ENCODE measurements at places on chromosomes 2 and 18.
A peak's percentile ranks its signal among the peaks of the same experiment; 100 is the strongest.

GRCh38 chr2:219500135-219500534, 1.4 kb downstream of the GMPPA start:
- DNase-seq: peak; percentile 25

DNA sequence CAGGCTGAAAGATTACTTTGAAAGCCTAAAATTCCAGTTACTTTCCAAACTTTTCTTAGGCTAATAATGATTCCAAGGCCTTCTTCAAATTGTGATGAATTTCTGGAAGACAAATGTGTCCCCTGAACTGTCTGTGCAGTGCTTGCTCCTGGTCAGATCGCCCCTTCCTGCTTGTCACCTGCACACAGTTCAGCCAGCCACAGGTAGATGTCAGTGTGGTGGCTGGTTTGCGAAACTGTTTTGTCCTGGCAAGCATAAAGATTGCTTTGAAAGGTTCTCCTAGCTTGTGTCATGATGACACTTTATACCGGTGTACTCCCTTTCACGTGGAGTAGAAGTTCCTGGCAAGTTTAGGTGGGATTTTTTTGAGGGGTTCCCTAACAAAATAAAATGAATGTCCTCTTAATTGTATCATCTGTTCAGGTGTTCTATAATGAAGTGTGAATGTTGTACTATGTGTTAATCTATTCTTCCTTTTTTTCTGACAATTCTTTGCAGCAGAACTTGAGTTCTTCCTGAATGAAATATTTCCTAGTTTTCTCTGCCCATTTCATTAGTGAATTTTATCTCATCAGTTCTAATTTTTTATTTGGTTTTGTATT, 298.8 kb downstream of the ZNF407 start:
- peak; percentile 10 for DNase-seq

DNA sequence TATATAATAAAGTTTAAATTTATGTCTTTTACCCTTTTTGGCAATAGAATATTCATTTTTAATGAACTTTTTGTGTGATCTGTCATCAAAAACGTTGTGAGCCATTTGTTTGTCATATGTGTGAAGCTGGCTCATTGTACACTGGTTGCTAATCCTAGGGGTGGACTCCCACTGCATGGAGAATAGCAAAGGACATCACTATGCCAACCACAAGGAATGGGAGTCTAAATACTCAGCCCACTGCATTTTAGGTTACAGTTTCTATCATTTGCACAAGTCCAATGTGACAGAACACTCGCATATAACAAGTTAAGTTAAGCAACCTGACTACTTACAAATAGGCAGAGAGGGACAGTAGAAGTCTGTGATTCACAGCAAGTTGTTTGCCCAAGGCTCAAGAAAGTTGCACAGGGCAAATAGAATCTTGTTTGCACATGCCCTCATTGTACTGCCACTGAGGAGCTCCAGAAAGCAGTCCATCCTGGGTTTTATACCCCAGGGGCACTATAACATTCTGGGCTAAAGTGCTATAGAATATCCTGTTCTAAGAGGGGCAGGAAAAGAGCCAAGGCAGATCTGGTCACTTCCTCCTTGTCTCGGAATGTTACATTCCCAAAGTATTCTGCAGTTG, 545.9 kb upstream of the GCFC2 start:
- no peak for DNase-seq

GRCh38 chr2:24779116-24779515, 14.1 kb downstream of the PTRHD1 start:
- DNase-seq: no peak

DNA sequence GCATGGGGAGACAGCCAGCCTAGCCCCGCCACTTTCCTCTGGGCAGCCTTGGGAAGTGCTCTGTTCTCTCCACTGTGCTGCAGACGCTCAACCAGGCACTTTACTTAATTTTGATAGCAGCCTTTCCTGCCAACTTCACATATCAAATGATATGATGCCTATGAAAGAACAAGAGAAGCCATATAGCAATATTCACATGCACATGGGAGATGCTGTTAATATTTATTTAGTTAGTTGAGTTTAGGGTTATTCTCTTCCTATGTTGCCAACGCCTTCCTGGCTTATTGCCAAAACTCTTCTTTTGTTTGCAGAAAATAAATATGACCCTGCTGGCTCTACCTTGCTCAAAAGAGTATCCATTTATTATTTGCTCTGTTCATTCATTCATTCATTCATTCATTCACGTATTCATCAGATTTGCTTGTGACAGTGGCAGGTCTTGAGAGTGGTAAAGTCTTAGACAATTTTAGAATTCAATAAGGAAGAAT, 99.3 kb downstream of the GATA6 start:
- no peak for DNase-seq

DNA sequence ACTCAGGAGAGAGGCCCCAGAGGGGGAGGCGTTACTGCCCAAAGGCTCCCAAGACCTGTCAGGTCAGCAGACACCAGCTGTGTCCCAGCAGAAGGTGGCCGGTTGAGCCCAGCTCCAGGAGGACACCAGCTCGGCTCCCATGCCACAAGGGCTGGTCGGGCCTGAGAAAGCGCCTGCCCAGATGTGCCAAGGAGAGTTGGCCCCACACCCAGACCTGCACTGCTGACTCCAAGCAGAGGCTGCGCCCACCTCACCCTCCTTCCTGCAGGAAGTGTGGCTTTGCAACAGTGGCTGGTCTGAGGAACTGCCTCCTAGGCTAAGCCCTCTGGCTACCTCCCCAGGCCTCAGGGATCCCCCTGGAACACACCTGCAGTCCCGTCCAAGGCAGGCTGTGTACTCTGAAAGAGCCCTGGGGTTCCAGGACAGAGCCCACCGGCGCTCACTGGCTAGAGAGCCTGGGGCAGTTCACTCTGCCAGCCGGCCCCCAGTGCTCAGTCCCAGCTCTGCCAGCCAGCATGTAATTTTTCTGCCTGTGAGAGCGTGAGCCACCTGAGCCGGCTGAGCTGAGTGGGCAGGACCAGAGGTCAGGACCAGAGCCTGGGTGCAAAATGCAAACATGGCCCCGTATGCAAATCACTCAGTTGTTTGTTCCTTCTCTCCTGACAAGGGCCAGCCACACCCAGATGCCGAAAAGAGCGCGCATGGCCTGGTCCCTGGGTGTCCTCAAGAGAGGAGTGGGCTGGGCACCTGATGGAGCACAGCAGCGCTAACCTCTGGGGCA, 36.9 kb upstream of the PTMA start:
- DNase-seq: no peak

DNA sequence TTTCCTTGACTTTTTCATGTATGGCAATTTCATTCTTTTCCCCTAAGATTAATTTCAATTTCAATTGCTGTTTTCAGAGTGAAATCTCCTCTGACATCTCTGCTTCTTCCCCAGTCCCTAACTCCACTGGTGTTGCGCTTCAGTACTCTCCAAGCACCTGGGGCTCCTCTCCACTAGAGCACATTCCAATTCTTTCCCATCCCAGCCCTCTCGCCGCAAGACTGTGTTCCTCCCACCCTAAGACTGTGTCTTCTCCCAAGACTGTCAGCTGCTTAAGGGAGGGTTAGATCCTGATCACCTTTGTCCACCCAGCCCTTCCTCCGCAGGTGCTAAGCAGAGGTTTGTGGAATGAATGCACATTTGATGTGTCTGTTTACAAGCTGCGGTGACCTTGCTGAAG, 255.7 kb upstream of the CCDC68 start:
- DNase-seq: no peak

- DNase-seq: no peak
Observed at GRCh38 chr2:87996570-87996969, 19.8 kb downstream of the RNU2-63P start.

DNA sequence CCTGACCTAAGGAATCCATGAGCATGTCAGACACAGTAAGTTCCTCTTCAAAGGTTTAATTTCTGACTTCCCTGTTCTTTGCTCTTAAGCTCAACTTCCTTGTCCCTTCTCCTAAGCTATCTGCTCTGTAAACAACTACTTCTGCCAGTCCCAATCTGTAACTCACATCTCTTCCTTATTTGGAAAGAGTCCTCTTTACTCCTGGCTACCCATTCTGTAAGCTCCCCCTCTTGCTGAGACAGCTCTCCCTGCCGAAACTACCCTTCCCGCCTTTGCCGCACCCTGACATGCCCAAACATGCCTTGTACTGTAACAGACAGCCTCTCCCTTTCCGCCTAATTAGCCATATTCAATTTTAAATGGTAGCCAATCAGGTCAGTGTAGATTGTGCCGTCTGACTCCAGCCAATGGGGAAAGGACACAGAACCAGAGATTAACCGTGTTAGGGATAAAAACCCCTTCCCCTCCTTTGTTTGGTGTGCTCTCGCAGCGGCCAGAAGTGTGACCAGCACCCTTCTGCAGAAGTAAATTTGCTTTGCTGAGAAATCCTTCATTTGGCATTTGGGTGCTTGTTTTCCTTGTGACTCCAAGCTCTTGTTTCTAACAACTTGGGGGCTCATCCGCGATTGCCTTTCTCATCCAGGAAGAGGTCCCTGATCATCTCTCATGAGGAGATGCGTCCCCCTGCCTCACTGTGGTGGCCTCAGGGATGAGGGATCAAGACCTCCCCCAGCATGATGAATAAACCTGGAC, 49.0 kb downstream of the PIAS2 start:
- DNase-seq: no peak

GRCh38 chr2:1886405-1886992, 142.2 kb upstream of the PXDN start:
- DNase-seq: peak; percentile 77

DNA sequence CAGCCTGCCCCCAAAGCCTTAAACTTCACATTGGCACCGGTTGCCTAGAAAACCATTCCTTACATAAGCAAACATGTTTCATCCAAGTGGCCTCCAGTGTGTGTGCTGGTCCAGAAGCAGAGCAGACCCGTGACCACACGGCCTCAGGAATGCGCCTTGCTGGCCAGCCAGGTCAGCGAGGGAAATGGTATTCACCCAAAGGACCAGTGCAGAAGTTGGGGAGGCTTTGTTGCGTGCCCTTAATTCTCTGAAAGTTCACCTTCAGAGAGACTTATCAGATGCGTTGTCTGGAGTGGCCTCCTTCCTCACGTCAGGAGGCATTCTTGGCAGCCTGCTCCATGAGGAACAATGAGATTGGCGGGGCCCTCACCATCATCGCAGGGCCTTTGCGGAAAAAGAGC, 25.9 kb downstream of the NRP2 start:
- DNase-seq: peak; percentile 94

GRCh38 chr18:4831791-4832375, 365.2 kb downstream of the AKAIN1 start:
- no peak for DNase-seq

DNA sequence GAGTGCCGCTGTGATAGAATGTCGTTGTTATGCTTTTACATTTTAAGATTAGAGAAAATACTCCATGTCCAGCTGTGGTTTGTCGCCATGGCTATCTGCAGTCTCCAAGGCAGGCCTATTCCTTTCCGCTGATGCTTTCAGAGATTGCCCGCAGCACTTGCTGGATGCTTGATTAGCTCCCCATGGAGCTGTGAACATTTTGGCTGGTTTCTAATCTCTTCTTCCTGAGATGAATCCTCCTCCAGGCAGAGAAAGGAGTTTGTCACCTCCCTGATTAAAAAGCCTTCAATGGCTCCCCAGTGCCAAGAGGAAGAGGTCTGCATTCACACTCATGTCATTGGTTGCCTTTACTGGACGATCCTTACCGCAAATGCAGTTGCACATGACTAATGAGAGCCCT, 32.6 kb upstream of the LPIN1 start:
- no peak for DNase-seq

GRCh38 chr18:3665780-3666525, 216.0 kb downstream of the TGIF1 start:
- DNase-seq: peak; percentile 89

DNA sequence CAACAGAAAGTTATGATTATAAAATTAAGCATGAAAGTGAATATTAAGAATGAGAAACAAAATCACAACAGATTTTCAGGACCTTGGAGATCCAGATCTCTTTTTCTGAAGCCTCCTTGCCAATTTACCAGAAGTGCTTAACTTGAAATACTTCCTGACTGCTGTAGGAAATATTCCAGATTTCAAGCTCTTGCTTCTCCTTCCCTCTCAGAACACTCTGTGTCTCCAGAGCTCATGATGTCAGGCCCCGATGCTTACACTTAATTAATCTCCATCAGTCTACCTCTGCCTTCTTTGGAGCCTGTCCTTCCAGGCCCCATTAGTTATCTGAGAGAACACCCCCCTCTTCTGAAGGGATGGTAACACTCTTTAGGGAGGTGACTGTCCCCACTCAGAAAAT, 20.7 kb upstream of the NT5C1B start:
- no peak for DNase-seq

DNA sequence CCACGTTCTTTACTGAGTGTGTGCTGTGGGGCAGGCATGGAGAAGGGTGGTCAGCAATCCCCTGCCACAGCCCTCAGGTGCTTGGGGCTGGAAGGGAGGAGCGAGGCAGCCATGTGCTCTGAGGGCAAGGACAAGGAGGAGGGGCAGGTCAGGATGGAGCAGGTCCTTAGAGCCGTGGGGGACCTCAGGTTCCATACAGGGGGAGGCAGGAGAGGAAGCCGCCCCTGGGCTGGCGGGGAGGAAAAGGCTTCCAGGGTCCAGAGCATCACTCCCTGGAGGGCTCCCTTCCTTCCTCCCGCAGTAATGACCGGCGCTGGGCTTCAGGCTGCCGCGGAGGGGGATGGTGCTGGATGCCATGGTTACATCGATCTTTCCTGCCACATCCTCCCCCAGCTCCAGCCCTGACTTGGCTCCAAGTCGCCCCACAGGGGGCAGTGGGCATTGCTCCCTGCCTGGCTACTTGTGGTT, 6.6 kb downstream of the GAREM2 start:
- no peak for DNase-seq

- no peak for DNase-seq
Observed at GRCh38 chr2:38260469-38260868, 116.6 kb downstream of the ATL2 start.

DNA sequence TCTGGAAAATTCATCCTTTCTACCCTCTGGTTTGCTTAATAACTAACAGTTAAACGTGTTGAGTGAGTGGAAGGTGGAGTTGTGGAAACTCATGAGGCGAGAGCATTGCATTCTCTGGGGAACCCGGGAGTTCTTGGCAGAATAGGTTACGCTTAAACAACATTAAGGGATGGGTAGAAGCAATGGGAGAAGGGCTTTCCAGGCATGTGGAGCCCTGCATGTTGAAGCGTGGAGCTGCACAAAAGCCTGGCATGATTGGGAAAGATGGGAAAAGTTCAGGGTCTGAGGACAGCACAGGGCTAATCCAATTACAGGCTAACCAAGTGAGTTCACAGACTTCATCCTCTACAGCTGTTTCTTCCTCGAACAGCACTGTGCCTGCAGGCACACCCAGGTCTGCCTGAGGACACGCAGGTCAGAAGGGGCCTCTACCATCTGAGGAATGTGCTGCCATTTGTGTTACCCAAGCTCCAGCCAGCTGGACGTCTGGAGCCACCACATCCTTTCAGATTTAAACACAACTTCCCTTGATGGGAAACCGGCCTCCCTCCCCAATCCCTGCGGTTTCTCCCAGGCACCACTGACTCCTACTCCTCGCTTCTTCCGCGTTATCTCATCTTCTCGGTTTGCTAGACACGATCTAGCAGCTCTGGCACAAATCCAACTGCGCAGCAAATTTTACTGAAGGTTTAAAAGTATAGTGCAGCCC, 164.2 kb downstream of the ANTXR1 start:
- DNase-seq: peak; percentile 97

GRCh38 chr2:24332791-24333540, 27.4 kb downstream of the ITSN2 start:
- DNase-seq: no peak

GRCh38 chr2:104582471-104582870, 271.4 kb upstream of the POU3F3 start:
- DNase-seq: no peak

GRCh38 chr18:48605408-48605845, 66.6 kb downstream of the CTIF start:
- DNase-seq: peak; percentile 43

- DNase-seq: no peak
Observed at GRCh38 chr18:7770908-7771307, 203.8 kb downstream of the PTPRM start.

- DNase-seq: peak; percentile 12
Observed at GRCh38 chr2:143705108-143705707, 576.0 kb downstream of the ARHGAP15 start.
